ENCODE measurements at places on chromosomes 6 and 20.
A peak's percentile ranks its signal among the peaks of the same experiment; 100 is the strongest.

DNA sequence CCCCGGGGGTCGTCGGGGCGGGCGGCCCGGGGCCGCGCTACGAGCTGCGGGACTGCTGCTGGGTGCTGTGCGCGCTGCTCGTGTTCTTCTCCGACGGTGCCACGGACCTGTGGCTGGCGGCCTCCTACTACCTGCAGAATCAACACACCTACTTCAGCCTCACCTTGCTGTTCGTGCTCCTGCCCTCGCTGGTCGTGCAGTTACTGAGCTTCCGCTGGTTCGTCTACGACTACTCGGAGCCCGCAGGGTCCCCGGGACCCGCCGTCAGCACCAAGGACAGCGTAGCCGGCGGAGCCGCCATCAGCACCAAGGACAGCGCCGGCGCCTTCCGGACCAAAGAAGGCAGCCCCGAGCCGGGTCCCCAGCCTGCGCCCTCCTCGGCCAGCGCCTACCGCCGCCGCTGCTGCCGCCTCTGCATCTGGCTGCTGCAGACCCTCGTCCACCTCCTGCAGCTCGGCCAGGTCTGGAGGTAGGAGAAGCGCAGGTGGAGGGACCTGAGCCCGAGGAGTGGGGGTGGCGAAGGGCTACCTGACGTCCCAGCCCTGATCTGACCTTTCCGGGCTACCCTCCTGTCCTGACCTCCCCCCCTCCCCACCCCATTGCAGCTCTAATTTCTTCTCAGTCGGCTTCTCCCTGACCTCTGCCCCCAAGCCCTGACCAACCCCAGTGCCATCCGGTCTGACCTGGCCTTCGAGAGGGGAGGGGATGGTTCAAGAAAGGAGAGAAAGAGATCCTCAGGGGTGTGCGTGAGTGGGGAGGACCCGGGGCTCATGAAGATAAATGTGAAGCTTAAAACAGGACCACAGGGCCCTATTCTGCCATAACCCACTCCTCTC is 558 bp downstream of the XKR7 start:
- peak; percentile 56 for DNase-seq

DNA sequence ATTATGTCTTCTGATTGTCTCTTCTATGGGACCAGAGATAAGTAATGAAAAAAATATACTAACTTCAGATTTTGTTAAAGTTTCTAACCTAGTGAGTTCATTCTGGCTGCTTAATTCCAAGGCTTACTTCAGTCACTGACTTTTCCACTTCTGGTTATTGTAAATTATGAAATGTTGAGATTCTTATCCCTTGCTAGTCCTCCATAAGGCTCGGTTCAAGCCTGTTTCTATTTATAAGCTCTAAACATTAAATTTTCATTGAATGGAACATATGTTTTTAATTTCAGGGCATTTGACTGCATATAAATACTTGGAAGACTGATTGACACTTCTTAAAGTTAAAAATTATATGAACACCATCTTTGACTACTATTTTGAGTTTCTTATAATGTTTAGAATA is 23.6 kb upstream of the NKAIN2 start:
- no peak for DNase-seq

- no peak for DNase-seq
These were observed 15.0 kb upstream of the RNF8 start for GRCh38 chr6:37338745-37339255.

DNA sequence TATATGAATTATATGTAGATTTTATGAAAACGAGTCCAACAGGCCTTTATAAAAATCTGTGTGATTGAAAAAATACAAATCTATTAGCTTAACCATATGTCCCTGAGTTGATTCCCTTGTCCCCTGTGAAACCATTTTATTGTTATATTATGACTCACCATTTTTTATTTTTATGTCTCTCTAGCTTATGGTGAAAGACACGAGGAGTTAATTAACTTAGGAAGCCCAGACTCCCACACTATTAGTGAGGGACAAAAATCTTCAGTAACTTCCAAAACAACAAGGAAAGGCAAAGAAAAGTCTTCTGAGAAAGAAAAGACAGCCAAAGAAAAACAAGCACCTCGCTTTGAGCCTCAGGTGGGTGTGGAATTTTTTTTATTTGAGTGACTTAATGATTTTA is 183.1 kb downstream of the ADGB start:
- no peak for DNase-seq

All from astrocyte of the spinal cord (primary cell).